Activated T-helper 9 cell treated with anti-CD3 and anti-CD28 coated beads, Interleukin-2, amount 50 U/mL, for 16 hours (primary cell): ENCODE measurements at places on chromosomes 11 and 22.

DNA sequence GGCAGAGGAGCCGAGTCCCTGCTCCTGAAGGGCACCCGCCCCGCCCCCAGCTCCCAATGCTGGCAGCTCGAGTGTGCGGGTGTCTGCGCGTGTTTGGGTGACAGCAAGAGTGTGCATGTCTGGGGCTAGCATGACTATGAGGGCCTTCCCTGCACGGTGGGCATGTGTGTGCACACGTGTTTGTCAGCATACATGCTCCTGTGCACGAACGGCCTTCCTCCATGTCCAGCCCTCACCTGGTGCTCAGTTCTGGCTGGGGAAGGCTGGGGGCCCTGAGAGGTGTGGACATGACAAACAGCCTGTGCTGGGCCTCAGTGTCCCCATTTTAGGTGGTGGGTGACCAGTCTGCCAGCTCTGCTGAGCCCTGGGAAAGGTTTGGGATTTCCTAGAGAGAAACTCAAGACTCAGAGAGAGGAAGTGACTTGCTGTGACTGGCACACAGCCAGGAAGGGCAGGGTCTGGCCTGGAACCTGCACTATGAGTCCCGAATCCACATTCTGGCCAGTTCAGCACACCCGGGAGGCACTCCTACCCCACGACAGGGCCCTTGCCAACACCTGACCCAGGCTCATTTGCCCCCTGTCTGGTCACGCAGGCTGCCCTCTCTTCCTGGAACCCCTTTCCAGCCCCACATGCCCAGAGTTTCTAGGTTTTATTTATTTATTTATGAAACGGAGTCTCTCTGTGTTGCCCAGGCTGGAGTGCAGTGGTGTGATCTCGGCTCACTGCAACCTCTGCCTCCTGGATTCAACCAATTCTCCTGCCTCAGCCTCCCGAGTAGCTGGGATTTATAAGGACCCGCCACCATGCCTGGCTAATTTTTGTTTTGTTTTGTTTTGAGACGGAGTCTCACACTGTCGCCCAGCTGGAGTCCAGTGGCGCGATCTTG lies 3.3 kb upstream of the SHISA8 start:
- DNase-seq: no peak

GRCh38 chr22:36528341-36528740 lies 625 bp downstream of the EIF3D start:
- no peak for DNase-seq

- DNase-seq: no peak
Measured at GRCh38 chr11:18853086-18853720, 61.6 kb upstream of the PTPN5 start.

GRCh38 chr22:31275018-31275417 lies 17.3 kb downstream of the PIK3IP1 start:
- no peak for DNase-seq

DNA sequence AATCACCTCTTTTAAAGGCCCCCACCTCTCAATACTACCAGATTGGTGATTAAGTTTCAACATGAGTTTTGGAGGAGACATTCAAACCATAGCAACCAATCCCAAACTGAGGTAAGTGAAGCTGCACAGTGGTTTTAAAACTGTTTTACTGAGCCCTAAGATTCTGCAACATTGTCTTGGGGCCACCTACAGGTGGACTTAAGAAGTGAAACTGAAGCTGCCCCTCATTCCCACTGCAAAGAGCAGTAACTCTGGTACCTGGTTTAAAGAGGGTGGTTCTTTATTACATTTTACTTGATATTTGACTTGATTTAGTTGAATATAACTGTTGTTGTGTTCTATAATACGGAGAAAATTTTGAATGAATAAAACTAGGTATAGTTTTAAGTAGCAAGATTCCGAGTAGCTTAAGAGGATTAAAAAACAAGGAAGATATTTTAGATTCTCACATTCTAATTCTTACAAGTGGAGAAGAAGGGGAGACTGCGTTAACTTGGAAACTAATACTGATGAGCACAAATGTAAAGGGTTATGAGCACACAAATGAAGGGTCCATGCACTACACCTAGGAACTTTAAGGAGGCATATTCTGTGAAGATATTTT lies 26.7 kb downstream of the SYT9 start:
- DNase-seq: no peak

GRCh38 chr11:11884774-11885481 lies 43.2 kb downstream of the USP47 start:
- no peak for DNase-seq

- DNase-seq: no peak
Measured at GRCh38 chr11:36222831-36223635, 66.2 kb downstream of the COMMD9 start.

DNA sequence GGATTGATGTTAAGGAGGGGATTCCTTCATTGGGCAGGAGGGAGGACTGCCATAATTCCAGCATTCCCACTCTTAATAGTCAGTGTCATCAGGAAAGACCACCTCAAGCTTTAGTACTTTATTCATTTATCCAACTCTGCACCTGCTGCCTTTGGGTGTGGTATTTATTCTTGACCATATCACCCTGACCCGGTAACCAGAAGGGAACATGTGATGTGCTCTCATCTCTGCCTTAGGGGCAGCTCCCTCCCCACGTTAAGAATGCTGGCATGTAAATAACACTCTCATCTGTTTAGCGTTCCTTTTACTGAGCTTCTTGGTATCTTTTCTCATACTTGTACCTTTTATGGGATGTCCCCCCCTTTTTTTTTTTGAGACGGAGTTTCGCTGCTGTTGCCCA lies 7.7 kb downstream of the CAT start:
- no peak for DNase-seq

- no peak for DNase-seq
Measured at GRCh38 chr22:28620244-28620922, 59.3 kb downstream of the TTC28 start.

DNA sequence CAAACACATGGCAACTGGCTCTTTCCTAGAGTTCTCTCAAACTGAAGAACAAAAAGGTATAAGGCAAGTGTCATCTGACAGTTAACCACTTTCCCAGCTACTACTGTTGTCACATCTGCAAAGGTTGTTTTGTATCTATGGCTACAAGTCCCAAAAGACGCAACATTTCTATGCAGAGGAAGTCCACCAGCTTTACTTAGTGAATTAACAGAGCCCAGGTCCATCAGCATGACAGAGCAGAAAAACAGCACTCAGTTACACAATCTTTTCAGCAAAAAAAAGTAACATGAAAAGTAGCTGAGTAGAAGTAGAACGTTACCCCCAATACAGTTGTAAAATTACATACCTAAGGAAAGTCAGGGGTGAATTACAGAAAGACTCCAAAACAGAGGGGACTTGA lies 12.1 kb downstream of the CPSF7 start:
- no peak for DNase-seq

- no peak for DNase-seq
Measured at GRCh38 chr22:19870153-19871022, 15.7 kb upstream of the GNB1L start.

DNA sequence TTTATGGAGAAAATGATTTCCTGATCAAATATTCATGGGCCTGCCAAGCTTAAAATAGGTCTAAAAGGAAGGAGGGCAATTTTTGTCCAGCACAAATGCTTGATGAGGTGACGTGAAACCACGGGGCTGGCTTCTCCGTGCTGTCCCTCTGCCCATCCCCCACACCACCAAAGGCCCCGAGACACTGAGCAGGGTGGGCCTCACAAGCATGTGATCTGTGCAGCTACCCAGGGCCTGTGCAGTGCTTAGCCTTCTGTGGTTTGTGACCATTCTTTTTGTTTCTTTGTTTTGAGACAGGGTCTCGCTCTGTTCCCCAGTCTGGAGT lies 94.8 kb upstream of the RTL6 start:
- no peak for DNase-seq

DNA sequence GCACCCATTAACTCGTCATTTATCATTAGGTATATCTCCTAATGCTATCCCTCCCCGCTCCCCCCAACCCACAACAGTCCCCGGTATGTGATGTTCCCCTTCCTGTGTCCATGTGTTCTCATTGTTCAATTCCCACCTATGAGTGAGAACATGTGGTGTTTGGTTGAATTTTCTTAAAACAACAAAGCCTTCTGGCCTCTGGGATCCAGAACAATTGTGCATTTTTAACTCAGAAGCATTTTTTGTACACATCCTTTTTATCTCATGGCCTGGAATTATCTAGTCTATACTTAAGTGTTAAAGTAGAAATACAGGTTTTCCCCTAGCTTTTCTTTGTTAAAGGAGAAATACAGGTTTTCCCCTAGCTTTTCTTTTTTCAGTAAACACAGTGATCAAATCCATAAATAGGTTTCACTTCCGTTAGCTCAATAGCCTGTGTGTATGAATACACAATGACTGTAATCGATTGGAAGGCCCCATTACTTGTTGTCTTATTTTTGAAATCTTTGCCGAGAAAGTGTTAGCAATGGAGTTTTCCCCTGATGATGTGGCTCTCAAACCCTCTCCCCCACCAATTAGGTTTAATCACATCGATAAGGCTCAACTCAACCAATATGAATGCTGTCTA lies 125.6 kb upstream of the PITPNB start:
- DNase-seq: no peak

GRCh38 chr11:73055655-73056354 lies 86.3 kb downstream of the FCHSD2 start:
- DNase-seq: no peak

DNA sequence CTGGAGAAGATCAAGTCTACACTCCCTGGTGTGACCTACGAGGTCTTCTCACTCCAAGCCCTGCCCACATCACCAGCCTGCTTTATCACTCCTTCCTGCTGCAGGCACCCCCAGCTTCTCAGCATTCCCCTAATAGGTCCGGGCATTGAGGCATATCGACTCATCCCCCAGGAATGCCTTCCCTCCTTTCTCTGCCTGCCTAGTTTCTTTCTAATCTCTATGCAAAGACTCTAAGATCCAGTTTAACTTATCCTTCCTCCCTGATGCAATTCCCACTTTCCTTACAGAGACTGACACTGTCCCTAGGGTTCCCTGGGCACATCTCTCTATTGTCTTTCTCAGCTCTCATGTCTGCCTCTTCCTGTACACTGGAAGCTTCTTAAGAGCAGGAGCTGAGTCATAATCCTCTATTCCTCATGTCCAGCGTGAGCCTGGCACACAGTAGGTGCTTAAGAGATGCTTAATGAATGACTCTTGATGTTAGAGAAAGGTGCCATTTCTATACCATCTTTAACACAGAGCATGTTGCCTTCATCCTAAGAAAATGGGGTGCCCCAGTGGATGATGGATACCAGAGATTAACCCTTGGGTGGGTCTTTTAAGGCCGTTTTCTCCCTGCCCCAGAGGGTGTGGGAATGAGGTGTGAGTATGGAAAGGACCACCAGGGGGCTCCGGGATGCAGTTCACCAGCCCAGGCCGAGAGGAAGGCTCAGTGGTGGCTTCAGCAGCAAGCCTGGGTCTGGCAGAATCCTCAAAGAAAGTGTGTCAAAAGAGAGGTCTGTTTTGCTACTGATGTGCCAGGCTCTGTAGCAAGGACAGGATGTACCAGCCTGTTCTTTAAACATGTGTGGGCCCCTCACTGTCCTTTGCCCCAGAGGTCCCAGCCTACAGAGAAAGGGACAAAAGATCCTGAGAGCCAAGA lies 34.7 kb downstream of the PARVA start:
- no peak for DNase-seq

GRCh38 chr11:31326470-31327148 lies 42.9 kb downstream of the DCDC1 start:
- DNase-seq: no peak

DNA sequence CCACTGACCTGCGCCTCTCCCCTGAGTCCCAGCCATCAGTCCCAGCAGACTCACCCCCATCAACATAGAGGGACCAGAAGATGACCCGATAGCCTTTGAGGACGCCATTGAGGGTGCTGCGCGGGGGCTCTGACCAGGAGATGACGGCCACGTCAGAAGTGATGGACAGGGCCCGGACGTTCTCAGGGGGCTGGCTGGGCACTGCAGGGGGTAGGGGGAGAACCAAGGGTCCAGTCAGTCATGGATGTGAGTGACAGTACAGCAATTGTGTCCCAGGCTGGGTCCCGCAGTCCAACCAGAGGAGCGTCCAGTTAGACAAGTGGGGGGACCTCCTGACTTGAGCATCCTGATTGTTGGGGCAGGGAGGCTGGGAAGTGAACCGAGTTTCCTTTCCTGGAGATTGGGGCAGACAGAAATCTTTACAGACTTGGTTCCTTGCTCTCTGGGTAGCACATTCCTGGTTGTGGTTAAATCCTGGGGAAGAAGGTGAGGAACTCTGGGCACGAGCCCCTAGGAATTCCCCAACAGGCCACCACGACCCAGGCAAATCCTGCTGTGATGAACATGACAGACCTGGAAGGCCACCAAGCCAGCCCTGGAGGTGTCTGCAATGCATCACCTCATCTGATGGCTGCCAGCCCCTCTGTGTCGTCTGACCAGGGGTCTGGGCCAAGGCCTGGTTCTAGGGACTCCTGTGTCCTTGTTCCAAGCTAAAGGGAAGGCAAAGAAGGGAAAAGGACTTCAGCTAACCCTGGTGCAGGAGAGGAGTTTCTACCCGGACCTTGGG lies 133.9 kb downstream of the CEP164 start:
- no peak for DNase-seq

DNA sequence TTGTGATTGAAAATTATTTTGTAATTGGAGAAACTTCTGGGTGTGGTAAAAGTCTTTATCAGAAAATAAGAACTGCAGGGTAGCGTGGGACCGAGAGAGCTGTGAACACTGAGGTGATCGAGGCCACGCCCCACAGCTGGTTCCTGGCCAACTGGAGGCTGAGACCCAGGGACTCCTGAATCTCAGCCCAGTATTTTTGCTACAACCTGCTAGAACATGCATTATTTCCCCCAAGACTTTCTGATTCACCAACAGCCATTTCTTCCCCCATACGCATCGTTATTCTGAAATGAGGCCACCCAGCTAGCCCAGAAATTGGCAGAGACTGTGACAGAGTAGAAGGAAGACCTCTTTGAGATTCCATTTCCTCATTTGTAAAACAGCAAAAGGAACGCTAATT lies 3.4 kb upstream of the FGF19 start:
- DNase-seq: no peak

DNA sequence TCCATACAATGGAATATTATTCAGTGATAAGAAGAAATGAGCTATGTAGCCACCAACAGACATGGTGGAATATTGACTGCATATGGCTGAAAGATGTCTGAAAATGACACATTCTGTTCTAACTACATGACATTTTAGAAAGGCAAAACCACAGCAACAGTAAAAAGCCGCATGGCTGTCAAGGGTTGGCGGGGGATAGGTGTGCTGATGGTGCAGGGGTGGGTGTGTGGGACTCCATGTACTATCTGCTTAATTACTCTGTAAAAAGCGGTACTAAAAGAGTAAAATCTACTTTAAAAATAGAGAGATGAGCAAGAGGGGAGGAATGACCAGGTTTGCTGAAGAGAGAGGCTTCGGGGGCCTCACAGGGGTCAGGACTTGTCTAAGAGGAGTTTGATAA lies 16.7 kb upstream of the YPEL1 start:
- no peak for DNase-seq

GRCh38 chr11:74403607-74404321 lies 5.5 kb upstream of the PGM2L1 start:
- no peak for DNase-seq

- no peak for DNase-seq
Measured at GRCh38 chr11:130118636-130119387, 40.8 kb upstream of the ST14 start.

DNA sequence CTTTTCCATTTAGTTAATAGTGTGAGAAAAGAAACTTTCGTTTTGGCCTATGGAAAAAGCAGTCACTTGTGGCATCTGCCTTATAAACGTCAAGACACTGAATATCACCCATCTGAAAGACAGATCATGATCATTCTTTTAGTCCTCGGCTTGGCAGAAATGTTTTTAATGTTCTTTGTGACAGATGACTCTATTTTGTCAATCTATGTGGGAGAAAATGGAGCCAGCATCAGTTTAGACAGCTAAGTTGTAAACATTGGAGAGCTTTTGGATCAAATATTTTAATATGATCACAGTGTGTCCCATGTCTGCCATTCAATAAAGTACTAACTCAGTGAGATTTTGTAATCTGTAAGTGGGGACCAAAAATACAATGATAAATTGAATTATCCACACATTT lies 85.1 kb upstream of the LUZP2 start:
- no peak for DNase-seq
